ENCODE measurements at places on chromosomes 1 and 21. TPM values are rescaled to one million over a fixed set of nuclear protein-coding genes. Genes with fewer than 3 reads are reported as not detected.

DNA sequence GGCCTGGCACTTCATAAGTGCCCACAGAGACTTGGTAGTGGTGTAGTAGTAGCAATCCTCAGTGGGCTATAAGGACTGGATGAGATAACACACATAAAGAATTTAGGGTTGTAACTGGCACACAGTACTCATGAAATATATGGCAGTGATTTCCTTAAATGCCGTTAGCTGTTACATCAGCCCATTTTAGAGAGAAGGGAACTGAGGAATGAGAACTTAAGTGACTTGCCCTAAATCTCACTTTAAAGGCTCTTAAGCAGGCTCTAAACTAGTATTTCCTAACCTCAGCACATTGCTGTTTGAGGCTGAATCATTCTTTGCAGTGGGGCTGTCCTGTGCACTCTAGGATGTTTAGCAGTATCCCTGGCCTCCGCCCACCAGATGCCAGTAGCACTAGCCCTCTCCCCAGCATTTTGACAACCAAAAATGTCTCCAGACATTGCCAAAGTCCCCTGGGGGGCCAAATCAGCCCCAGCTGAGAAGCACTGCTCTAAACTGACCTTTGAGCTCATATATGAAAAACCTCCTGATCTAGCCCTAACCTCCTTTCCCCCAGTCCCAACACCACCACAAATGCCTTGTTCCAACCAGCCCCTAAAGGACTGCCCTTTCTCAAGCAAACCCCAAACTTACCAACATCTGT lies 11.6 kb downstream of the CAMK2N1 start:
- DNase-seq = no peak

TMCO2 gene
- total RNA-seq = not detected

DNA sequence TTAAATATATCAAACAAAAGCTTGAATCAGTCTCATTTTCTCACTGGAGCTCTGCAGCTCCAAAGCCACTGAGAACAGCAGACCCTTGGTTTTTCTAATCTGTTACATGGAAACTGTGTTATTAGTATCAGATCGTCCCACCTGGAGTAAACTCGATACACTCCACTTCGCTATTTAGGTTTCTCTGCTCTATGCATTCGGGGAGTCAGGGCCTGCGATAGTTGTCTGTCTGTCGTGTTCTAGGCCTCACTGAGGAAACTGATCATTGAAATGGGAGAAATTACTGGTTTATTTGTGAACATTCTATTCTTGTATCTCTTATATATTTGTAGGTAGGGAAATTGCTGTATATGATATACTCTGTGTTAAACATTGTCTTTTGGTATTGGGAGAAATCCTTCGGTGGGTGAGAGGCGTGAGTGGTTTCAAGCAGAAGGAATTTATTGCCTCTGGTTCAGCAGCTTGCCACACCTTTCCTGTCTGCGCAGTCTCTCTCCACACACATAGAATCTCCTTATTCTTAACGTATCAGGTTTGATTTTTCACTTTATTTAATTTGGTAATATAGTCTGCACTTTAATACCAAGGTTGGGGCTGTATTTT lies 8.5 kb downstream of the PRDM2 start:
- DNase-seq = no peak

DIPK1A gene
- 5.8 TPM for total RNA-seq

- DNase-seq = no peak
Measured at GRCh38 chr21:32382108-32382644, 10.6 kb downstream of the URB1 start.

RALGPS2 gene
- 2.8 TPM for total RNA-seq

Measured in activated naive CD4-positive, alpha-beta T cell treated with anti-CD3 and anti-CD28 coated beads, Interleukin-2, amount 50 U/mL, for 72 hours (primary cell).